Fibroblast of skin of abdomen (primary cell): ENCODE measurements at places on chromosomes 11 and 22.

GRCh38 chr11:33110083-33110482 is 51.2 kb downstream of the CSTF3 start:
- DNase-seq = no peak

- DNase-seq = peak; percentile 71
These were observed 32.6 kb downstream of the PPFIA1 start for GRCh38 chr11:70303070-70303469.

DNA sequence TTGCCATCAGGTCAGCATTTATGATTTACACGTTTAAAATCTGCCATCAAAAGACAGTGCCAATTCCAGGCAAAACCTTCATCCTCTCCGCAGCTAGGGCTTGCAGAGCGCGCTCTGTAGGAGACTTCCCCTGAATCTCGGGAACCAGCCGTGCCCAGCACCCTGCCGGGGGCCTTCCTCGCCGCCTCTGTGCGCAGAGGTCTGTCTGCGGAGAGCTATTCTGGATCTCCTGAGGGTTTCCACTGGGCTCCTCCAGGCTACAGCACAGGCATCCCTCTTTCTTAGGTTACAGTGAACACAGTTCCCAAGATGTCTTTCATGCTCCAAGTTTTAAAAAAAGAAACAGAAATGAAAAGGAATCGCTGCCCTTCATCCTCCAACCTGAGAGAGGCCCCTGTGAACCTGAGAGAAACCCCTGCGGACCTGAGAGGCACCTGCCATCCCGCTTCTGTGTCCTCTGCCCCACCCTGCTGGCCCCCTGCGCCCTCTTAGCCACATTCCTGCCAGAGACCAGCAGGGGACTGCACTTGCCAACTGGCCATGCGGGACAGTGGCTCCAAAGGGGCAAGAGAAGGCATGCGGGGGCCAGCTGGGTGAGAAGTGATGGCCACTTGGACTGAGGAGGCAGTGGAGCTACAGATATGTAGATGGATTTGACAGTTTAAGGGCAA is 16.1 kb downstream of the TP53AIP1 start:
- DNase-seq = no peak

DNA sequence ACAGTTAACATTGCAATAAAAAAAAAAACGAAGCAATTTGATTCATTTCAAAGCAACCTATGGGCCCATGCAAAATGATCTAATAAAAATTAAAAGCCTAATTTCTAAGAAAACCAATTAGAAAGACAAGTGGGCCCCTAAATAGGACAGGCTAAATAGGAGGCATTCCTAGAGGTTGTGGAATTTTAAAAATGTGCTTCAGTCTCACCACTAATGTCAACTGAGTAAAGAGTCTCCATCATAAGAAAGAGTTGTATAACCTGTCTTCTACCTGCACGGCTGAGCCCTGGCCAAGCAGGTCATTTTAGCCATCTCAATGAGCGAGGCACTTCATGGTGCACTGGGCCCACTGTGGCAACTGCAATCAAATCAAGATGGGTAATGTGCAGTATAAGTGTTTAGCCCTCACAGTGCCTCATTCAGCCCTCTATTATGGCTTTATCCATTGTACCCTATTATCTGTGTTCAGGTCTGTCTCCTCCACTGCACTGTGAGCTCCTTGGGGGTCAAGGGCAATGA is 76.4 kb downstream of the PRSS23 start:
- DNase-seq = no peak

- DNase-seq = no peak
These were observed 50.4 kb upstream of the KCNQ1OT1 start for GRCh38 chr11:2750101-2750681.

- DNase-seq = no peak
These were observed 22.4 kb upstream of the SC5D start for GRCh38 chr11:121270001-121270678.

DNA sequence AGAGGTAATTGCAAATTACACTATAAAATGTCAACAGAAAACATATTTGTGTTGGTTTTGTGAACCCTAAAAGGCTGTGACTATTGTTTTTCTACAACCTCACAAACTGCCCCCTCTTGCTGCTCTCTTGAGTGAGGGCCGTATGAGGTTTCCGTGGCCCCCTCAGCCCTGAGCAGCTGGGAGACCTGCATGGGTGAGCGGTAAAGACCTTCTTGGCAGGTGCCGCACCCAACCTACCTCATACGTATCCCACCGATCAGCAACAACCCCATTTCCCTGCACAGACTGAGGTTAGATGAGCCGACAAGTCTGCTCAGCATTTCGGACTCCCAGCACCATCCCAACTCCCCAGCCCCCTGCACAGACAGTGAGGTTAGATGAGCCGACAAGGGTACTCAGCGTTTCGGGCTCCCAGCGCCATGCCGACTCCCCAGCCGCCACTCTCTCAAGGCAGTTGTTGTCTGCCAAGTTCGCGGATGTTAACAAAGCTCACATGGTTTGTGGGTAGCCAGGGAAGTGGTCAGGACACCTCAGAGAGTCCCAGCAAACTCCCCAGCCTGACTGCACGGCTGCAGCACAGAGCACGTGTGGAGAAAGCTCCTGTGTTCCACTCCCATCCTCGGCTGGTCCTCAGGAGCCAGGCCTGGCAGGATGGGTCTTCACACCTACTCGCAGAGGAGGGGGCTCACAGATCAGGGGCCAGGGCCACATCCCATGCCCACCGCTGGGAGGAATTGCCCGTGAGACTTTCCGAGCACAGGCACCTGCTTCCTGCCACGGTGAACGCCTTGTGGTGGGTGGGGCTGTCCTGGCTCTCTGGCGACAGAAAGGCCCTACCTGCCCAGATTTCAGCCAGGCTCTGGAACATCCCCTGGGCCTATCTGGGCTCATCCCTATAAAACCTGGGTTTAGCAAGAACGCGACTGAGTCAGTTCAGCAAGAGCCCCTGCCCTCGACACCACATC is 502.9 kb downstream of the BRD1 start:
- no peak for DNase-seq

GRCh38 chr11:31968461-31969358 is 122.2 kb upstream of the RCN1 start:
- DNase-seq = peak; percentile 72

DNA sequence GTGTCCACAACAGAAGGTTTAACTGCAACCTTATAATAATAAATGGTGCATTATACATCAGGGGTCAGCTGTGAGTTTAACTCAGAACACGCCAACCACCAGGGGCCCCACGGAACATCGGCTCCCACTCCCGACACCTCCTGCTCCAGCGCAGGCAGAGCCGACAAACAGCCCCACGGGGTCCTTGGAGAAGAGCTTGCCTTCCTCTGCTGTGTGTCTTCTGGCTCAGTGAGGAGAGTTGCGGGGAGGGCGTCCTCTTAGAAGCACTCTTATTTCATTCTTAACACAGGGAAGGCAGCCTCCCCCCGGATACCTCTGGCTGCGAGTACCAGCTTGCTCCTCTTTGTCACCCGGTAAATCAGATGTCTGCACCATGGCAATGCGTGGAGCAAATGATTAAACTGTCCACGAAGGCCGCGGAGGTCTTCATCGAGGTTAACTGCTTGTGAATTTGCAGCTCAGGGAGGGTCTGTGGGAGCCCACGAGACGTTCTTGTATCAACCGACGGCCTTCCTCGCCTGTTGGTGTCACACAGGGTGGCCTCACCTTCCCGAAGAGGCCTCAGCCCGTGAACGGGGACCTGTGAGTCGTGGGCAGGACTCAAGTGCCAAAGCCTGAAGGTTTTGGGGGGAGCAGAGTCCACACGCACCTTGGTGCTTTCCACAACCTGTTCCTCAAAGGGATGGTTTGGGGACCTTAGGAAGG is 464.0 kb downstream of the BRD1 start:
- no peak for DNase-seq

DNA sequence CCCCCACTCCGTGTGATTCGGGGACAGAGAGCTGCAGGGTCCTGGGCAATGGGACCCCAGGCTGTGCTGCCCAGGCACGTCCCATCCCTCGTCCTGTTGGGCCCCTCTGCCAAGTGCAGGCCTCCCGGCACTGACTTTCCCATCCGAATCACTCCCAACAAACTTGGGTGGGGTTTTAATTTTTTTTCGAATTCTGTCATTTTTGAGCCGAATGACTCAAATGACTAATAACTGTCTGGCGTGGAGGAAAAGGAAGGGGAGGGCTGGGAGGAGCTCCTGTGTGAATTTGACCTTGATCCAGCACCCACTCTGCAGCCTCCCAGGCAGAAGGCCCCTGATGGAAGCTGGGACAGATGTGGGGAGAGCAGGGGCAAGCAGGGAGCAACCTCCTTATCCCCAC is 1173.2 kb downstream of the BRD1 start:
- peak; percentile 77 for DNase-seq

GRCh38 chr11:71246559-71246958 is 5.8 kb downstream of the SHANK2 start:
- DNase-seq = no peak

GRCh38 chr11:33296695-33297094 is 39.5 kb downstream of the HIPK3 start:
- DNase-seq = no peak

DNA sequence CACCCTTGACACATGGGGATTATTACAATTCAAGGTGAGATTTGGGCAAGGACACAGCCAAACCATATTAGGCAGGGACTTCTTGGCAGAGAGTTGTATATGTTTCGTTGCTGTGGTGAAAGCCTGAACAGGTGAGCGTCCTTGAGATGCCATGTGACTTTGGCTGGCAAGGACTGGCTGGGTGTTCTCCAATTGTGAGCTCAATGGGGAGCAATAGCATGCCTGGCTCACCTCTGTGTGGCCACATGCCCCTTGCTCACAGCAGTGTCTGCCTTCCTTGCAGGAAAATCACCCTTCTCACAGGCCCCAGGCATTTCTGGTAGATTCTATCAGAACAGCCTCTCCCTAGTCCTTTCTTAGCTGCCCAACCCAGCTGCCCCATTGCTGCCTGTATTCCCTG is 105.5 kb downstream of the PARVA start:
- no peak for DNase-seq

- DNase-seq = no peak
These were observed 11.2 kb upstream of the MDK start for GRCh38 chr11:46370253-46370652.

- DNase-seq = peak; percentile 75
These were observed 28.5 kb upstream of the ALKBH3 start for GRCh38 chr11:43852057-43852636.

DNA sequence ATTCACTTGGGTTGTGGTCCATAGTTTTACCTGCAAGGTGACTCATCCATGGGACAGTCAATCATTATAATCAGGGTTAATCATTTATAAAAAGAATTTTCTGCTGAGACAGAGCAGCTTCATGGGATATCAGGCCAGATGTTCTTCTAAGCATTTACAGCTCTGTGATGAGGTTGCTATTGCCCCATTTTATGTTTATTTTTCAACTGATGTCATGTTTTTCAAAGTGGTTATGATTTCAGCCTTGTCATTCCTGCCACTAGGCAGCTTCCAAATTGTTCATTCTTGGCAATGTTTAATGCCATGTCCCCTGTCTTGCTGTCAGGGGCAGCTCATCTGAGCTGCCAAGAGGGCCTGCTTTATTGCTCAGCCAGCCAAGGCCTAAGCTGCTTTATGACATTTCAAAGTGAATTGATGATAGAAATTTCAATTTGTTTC is 35.9 kb upstream of the ZBED5 start:
- DNase-seq = peak; percentile 24

DNA sequence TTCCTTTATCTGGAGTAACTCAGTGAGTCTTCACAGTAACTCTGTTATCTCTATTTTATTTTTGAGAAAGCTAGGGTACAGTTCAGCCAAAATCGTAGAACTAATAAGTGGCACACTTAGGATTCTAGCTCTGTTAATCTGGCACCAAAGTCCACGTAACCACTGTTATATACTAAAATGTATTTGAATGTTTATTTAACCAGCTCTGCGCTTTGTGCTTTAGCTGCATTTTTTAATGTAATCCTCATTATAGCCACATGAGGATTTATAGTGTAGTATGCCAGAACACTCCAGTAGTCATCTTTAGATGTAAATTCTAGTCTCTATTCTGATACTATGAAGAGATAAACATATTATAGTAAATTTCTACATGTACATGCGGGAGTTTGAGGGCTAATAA is 36.8 kb downstream of the YAP1 start:
- no peak for DNase-seq

DNA sequence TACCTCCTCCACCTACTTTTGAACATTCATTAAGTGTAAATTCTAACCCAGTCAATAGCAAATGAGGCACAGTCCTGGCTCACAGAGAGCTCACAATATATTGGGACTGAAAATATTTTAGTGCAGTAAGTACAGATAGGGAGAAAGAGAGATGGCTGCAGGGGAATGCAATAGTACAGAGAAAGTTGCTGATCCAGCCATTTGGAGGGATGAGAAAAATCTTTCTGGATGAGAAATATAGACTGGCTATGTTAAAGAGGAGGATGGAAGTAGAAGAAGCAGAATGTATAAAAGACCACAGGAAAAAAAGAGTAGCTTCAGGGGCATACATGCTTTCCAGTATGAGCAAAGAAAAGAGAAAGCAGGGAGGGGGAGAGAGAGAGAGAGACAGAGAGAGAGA is 3.6 kb upstream of the OR52B6 start:
- DNase-seq = no peak

GRCh38 chr11:105910095-105910715 is 111.8 kb downstream of the MSANTD4 start:
- DNase-seq = peak; percentile 17

DNA sequence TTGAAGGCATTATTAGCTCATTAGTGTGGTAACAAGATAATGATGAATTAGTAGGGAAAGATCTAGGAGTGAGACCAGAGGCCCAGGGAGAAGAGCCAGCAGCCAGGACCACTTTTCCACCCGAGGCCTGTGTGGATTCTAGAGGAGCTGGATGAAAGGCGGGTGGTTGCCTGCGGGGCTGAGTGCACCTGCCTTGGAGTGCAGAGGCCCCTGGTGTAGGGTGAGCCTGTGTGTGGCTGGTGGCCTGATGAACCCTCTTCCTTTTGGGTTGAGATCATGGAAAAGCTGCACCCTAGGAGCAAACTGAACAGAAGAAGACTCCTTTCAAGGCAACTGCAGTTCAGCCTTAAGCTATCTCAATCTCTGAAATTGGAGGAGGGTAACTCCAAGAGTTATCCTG is 5.9 kb upstream of the TP53AIP1 start:
- no peak for DNase-seq

DNA sequence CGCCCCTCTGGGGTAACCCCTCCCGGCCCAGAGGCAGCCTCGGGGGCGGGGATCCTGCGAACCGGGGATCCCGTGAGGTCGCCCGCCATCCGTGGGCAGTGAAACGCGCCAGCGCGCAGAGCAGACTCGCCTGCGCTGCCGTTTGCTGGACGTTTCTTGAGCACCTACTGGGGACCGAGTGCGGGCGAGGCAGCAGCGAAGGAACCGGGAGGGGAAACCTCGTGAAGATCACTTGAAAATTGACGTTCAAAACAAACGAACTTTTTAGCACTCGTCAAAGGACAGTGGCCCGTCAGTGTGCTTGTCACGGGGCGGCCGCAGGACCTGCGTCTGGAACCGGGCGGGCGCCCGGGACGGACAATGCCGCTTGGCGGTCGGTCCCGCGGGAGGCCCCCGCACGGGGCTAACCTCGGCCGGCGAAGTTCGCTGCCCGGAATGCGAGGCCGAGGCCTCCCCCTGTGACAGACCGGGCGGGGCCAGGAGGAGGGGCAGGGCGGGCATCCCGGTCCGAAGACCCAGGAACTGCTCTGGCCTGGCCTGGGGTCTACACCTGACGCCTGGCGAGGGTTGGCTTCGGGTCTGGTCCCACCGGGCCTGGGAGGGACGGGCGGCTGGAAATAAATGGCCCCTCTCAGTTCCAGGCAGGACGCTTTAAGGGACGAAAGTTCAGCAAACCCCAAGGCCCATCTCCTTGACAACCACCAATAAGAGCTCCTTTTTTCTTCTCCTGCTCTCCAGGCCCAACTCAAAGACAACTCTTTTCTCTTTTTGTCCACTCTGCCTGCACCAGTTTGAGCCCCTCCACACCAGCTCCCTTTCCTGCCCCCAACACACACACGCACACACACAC is 723 bp upstream of the SCUBE1 start:
- no peak for DNase-seq

GRCh38 chr11:114775875-114776621 is 97.7 kb downstream of the NXPE2 start:
- DNase-seq = no peak
